ENCODE measurements at places on chromosomes 2 and 18.

- no peak for DNase-seq
These were observed 72.7 kb downstream of the DNER start for GRCh38 chr2:229641676-229642075.

DNA sequence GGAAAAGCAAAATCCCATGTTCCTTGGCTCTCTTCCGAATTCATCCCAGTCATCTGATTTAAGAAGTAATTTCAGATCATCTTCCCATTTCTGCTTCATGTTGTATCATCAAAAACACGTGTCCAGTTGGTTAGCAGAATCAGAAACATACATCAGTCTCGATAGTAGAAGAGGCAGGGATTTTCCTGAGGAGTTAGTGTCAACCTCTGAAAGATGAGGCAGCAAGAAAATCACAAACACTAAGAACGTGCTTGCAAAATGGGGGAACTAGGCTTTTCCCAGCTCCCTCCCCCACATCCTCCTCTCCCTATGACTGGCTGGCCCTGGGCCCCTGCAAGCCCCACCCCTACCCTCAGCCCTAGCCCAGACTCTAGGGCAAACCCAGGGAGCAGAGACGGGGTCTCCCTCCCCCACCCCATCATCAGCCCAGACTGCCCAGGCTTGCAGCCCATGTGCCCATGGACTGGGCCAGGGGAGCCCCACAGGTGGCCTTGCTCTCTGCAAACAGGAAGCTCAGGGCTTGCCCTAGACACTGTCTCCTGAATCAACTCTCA, 161.0 kb upstream of the ID2 start:
- no peak for DNase-seq

GRCh38 chr2:178827739-178828485, 20.7 kb upstream of the TTN start:
- no peak for DNase-seq

DNA sequence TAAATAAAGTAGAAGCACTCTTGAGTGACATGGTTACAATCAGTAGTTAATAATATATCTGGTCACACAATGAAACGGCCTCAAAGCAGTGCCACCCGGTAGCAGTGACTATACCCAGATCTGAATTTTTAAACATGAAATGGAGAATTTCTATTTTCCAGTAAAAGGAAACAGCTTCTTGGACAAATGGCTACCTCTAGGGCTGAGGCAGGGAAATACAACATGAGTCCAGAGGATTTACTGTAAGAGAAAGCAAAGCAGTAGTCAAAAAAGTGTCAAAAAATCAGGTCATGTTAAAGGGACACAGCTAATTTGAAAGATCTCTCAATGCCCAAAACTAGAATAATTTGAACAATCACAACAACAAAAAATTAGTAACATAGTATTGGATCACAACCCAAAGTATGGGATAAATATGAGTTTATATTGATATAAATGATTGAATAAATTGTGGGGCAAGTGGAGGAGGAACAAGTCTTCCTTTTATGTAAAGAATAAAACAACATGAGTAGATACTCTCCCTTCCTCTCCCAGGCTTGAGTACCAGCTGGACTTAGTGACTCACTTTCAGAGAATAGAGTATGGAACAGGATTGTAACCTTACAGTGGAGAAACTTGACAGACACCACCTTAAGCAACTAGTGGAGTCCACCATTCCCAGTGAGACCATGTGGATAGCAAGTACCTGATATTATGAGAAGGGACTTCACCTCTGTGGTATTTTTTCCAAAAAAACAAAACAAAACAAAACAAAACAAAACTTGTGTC, 180.8 kb downstream of the MBD2 start:
- DNase-seq: no peak

DNA sequence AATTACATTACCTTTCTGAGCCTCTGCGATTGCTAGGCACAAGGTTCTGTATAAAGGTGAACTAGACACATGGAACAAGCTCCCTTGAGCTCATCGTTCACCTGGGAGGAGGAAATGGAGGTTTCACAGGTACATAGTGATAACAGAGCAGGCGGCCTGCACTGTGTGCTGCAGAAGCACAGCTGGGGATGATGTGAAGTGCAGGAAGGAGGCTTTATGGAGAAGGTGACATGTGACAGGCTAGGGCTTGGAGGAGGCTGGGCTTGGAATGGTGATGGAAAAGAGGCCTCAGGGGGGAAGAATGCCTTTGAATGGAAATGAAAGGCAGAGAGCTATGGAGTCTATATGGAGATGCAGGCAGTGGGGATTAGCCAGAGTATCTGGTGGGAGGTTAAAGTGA, 22.9 kb downstream of the MARCHF4 start:
- DNase-seq: no peak

DNA sequence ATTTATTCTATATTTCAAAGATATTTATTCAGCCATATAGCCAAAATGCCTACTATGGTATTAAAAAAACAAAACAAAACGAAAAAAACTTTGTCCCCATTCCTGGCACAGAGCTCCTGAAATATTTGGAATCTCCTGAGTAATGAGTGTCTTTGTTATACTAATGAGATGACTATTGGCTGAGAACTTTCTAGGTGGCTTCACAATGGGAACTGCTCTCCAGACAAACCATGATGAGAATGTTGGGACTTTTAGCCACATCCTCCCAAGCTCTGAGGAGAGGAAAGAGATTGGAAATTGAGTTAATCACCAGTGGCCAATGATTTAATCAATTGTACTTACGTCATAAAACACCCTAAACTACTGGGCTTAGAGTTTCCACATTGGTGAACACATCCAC, 631.8 kb upstream of the SETBP1 start:
- no peak for DNase-seq

GRCh38 chr2:48448274-48449061, 81.5 kb upstream of the STON1 start:
- DNase-seq: no peak

DNA sequence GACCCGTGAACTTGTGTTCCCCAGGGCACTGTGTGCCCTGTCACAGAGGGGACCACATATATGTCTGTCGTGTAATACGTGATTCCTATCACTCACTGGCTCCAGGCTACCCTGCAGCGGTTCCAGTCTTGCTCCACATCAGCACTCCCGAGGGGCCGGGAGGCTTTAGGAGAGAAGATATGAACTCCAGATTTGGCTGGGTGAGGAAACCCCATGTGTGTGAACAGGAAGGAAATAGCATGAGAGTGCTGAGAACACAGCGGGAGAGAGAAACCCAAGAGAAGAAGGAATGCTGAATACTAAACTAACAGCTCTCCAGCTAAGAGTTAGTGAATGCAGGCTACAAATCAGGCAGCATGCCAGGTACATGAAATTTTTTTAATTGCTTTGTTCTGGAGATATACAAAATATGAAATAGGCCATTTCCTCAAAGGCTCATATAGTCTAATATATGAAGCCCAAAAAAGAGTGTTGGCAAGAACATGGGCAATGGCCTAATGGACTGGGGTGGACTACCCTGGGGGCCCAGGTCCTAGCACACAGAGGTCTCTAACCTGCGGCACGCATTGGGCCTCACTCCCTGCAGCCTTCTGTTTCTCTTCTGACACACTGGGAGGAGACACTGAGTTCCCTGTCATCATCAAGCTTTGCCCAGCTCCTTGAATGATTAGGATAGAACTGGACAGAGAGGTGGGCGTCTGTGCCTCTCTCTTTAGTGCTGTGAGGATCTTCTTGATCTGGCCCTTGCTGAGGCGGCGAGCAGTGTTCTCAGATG, 372.8 kb upstream of the RAB6C start:
- DNase-seq: no peak

- no peak for DNase-seq
These were observed 136.1 kb downstream of the SMAD7 start for GRCh38 chr18:48814490-48815178.

- no peak for DNase-seq
These were observed 11.7 kb upstream of the FAM228A start for GRCh38 chr2:24163186-24163585.

GRCh38 chr2:50594233-50594632, 437.7 kb downstream of the NRXN1 start:
- DNase-seq: no peak

GRCh38 chr2:1173528-1173927, 222.9 kb downstream of the SNTG2 start:
- no peak for DNase-seq

DNA sequence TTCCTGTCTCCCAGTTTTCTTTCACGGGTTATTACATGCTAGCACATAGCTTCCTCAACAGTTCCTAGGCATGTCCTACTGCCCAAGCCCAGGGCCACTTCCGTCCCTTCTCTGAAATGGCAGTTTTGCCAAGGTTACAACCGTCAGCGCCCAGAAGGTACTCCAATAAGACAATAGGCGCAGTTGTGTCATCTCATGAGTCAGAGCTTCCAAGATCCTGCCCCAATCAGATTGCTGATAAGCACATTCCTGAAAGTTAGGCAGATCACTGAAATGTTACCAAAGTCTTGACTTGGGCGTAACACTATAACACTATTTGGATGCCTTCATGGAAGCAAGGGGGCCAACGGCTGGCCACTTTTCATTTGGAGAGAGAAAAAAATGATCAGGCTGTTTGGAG, 34.2 kb downstream of the GKN2 start:
- no peak for DNase-seq

DNA sequence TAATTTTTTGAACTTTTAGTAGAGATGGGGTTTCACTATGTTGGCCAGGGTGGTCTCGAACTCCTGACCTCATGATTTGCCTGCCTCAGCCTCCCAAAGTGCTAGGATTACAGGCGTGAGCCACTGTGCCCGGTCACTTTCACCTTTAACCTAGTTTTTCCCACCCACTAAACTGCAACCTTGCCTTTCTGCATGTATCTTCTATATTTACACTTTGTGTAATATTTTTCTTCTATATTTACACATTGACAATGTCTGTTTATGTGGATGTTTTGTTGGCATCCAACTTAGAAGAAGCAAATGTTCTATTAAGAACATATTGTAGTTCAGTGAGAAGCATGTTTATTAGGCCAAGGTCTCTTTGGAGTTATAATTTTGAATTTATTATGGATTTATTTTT, 26.7 kb downstream of the SNRPD1 start:
- no peak for DNase-seq

- peak; percentile 76 for DNase-seq
These were observed 14.3 kb downstream of the PLB1 start for GRCh38 chr2:28510184-28510583.

GRCh38 chr2:35462226-35462998, 893.2 kb upstream of the CRIM1 start:
- no peak for DNase-seq

DNA sequence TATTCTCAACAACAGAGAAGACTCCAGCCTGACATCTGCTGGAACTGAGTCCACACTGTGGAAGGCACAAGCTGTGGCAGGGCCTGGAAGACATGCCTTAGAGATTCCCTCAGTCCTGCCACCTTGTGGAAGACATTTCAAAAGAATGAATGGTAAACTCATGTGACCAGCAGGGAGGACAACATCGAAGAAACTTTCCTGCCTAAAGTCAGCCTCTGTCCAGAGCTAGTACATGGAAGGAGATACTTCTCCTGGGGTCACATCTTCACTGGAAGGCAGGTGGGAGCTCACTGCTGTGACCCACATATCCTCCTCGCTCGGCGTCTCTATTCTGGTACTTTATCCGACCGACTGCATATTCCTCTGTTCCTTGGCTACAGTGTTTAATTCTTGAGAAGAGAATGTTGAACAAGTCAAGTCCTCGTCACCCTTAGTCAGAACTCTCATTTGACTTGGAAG, 59.5 kb downstream of the PUM2 start:
- peak; percentile 46 for DNase-seq

- no peak for DNase-seq
These were observed 19.9 kb downstream of the FMNL2 start for GRCh38 chr2:152354909-152355308.

DNA sequence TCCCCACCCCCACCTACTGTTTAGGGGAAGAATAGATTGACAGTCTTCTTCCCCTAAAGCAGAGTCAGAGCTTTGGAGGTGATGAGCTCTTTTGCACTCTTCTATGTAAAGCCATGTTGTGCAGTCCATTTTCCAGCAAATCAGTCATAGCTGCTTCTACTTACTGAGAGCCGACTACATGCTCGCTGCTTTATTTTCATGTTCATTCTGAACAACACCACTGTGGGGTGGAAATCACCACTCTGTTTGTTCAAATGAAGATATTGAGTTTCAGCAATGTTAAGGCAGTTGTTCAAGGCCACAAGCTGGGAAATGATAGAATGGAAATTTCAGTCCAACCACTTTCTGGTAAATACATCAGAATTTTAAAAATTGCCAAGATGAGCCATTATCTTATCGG, 88.3 kb downstream of the INSIG2 start:
- no peak for DNase-seq

DNA sequence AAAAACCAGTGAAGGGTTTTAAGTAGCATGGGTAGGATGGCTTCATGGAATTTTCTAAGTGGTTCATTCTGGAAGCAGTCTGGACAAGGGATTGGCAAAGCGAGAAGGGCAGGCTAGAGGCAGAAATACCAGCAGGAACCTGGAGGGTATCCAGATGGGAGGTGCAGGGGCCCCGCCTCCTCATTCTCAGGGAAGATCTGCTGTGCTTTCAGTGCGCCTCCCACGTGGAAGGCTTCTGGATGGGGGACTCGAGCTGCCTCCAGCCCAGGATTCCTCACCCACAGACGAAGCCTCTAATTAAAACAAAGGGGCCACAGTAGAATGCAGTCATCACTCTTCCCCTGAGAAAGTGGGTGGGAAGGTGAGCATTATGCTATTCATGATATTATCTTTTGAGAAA, 79.8 kb downstream of the VSNL1 start:
- DNase-seq: no peak

DNA sequence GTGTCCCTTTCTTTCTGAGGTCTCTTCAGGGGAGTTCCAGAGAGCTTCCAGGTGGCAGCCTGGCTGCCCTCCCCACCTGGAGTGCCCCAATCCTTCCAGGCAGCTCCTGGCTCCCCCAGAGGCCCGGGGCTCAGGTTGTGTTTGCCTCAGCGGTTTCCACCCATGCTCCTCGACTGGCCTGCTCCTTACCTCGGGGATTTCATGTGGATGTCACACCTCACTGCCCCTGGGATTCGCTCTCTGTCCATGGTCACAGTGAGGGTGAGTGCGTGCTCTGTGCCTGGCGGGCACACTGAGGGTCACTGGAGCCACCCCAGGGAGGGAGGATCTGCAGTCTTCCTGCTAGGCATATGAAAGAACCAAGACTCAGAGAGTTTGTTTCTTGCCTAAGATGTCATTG, 2.1 kb upstream of the TOGARAM2 start:
- no peak for DNase-seq

GRCh38 chr2:206064077-206064476, 21.9 kb downstream of the INO80D start:
- DNase-seq: no peak

GRCh38 chr2:85472261-85472660, 53.7 kb downstream of the SH2D6 start:
- DNase-seq: no peak

GRCh38 chr2:3305952-3306351, 71.7 kb downstream of the EIPR1 start:
- no peak for DNase-seq

GRCh38 chr2:217797661-217798069, 205.1 kb downstream of the TNS1 start:
- peak; percentile 50 for DNase-seq

GRCh38 chr2:113234721-113235346, 43.9 kb downstream of the PAX8 start:
- no peak for DNase-seq

DNA sequence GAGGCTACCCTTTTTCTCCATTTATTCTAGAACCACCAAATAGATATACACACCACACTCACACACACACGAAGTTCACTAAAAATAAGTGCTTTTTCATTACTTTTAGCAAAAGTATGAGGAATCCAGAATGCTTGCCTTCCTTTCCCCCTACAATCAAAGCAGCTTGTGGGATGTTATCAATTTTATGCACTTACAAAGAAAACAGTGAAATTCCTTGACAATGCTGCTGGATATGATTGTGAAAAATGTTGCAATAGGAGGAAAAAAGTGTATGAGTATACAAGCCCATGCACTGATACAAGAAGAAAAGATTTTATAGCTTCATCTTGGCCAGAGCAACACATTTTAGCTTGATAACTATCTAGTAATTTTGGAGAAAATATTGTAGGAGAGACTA, 269.2 kb downstream of the XIRP2 start:
- DNase-seq: no peak

All from pancreas (tissue), 10 donors.